H1 (cell line): ENCODE measurements at places on chromosomes 2 and 18. TPM values are rescaled to one million over a fixed set of nuclear protein-coding genes. Genes with fewer than 3 reads are reported as not detected.

- no peak for DNase-seq
Observed at GRCh38 chr18:10111191-10111590, 197.4 kb downstream of the VAPA start.

GRCh38 chr2:234629596-234629995, 132.7 kb upstream of the ARL4C start:
- no peak for DNase-seq

GRCh38 chr2:195706161-195706900, 49.3 kb downstream of the SLC39A10 start:
- DNase-seq: no peak

DNA sequence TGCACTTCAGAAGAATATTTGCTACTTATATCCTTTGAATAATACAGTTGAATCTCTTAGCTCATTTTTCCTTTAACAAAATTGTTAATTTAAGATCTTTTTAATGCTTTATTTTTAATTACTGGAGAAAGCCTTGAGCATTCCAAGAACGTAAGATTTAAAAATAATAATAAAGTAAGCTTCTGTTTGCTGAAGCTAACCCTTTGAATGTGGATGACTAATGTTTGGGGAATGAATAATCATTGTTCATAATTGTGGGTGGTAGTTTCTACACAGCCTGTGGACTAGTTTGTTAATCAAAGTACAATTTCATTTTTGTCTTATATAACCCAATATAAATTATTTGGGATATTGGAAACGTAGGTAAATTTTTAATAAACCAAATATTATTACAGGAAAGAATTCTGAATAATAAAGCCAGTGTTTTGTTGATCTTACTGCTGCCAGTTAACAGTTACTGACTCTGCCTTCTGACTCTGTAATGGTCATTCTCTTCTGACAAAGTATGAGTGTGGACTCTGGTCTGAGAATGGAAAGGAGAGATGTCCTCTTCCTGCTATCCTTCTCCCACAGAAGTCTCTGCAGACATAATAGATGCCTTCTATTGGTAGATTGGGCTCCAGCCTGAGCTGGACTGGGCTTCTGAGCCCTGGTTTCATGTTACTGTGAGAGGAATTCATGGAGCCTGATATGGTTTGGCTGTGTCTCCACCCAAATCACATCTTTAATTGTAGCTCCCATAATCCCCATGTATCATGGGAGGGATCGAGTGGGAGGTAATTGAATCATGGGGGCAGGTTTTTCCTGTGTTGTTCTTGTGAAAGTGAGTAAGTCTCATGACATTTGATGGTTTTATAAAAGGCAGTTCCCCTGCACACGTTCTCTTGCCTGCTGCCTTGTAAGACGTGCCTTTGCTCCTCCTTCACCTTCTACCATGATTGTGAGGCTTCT, 292.7 kb upstream of the SLC39A10 start:
- DNase-seq: no peak

The GPR17 gene
- total RNA-seq: not detected in 2 replicates

The ACVR1 gene
- total RNA-seq: 17.5 and 17.7 TPM in 2 replicates

DNA sequence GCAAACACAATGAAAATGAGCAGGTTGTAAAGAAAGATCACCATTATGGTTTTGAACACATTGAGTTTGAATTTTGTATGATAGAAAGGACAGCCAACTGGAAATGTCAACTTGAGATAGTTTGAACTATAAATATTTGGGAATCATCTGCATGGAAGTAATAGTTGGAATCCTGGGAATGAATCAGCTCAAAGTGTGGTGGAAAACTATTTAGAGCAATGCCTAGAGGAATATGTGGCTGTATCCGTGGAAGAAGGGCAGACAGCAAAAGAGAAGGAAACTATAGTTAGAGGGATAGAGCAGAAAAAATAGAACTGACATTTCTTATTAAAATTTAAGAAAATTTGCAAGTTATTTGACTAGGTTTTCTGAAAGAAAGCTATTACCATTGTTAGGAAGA, 112.5 kb upstream of the OTX1 start:
- DNase-seq: no peak

The PCARE gene
- total RNA-seq: not detected in 2 replicates

DNA sequence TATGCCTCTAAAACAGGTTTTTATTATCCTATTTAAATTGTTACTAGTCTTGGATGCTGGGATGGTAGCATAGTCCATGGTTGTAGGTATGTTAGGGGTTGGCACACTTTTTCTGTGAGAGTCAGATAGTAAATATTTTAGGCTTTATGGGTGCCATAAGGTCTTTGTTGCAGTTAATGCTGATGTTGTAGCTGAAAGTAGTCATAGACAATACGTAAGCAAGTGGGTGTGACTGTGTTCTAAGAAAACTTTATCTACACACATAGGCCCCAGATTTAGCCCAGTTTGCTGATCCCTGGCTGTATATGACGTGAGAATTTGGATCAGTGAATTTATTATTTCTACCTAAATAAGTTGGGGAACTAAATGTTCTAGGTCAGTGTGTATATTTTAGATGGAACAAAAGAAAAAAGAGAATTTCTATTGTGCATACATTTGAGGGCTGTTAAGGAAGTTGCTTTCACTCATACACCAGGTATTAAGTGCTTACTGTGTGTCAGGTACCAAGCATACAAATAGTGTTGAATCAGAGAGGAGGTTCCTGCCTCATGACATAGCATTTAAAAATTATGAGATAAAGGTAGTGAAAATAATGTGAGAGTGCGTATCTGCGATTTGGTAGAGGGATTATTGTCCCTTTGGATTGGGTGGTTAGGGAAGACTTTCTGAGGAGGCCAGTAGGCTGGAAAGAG, 39.4 kb downstream of the AGFG1 start:
- DNase-seq: no peak

GRCh38 chr2:28155627-28156026, 237.0 kb upstream of the FOSL2 start:
- DNase-seq: no peak

The ZNF396 gene
- 0.74 and 0.94 TPM in 2 replicates for total RNA-seq

GRCh38 chr2:195961873-195962272, 106.8 kb downstream of the DNAH7 start:
- no peak for DNase-seq

GRCh38 chr2:37871456-37872191, 53.5 kb upstream of the RMDN2 start:
- no peak for DNase-seq

- peak; percentile 81 for DNase-seq
Observed at GRCh38 chr2:178194600-178195389, 483 bp downstream of the OSBPL6 start.

The HMSD gene
- 3.0 and 4.8 TPM in 2 replicates for total RNA-seq

The CAPN13 gene
- total RNA-seq: 0.94 and 2.4 TPM in 2 replicates

The OR6B2 gene
- not detected in 2 replicates for total RNA-seq

DNA sequence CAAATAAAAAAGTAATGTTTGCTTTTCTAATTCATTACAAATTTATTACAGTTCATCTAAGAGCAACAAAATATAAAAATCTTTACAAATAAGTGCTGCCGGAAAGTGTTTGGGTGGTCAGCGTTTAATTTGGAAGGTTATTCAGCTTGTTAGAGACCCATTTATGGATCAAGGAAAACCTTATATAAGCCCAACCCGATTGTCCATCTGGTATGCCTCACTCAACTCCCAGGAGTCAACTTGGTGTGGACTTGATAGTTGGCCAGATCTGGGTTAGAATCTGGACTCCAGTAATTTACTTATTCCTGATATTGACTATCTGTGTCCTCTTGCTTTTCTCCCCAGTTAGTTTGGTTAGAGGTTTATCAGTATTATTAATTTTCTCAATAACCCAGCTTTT, 106.2 kb downstream of the KCTD1 start:
- DNase-seq: no peak

The ATP5F1A gene
- total RNA-seq: 669 and 685 TPM in 2 replicates

GRCh38 chr18:21830532-21830931, 89.9 kb downstream of the MIB1 start:
- no peak for DNase-seq

The UNC80 gene
- 0.38 and 0.56 TPM in 2 replicates for total RNA-seq

The C2orf66 gene
- total RNA-seq: not detected in 2 replicates

GRCh38 chr2:71889759-71890684, 257.6 kb downstream of the CYP26B1 start:
- DNase-seq: no peak

DNA sequence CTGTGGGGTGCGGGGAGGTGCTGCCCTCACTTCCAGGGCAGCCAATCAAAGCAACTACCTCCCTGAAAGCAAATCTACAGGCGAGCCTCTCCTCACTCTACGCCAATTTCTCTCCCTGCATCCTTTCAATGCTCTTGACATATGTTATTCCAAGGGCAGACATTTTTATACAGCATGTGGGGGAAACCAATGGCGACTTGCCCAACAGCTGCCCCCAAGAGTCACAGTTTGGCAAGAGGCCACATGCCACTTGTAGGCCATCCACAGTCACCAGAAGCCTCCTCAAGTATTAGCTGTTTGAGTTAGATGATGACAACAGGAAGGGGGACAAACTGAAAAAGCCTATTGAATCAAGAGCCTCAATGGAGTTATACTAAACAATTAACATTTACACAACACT, 114.6 kb downstream of the MYO5B start:
- DNase-seq: no peak

GRCh38 chr2:191797500-191797899, 49.4 kb downstream of the CAVIN2 start:
- DNase-seq: no peak

The C1QL2 gene
- 0.88 and 1.1 TPM in 2 replicates for total RNA-seq

DNA sequence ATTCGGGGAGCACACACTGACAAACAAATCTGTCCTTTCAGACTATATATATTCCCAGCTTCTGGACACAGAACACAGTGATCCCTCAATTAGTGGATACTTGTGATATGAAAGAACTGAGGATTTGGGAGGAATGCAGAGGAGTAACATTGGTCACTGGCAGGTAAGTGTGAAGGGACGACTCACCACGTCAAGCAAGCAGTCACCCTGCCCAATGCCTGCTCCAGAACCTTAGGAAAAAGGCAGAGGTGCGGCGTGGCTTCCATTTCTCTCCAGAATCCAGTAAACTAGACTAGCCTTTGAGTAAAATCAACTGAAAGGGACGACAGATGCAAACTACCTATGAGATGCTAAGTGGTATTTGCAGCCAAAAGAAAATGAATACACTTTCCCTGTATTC, 1.1 kb downstream of the CCDC93 start:
- no peak for DNase-seq

DNA sequence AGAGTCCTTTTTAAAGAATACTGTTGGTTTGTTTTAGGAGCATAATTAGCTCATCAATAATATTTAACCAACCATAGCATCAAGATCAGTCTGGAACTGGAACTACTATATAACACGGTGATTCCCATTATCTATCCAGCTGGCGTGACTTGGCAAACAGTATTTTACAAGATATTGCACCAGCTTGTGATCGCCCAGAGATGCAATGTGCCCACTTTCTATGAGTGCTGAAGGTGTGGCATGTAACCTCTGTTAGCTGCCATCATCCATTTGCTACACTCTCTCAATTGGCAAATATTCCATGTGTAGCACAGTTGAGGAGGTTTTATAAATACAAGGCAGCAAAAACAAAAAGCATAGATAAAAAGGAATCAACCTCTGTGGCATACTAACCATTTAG, 64.9 kb downstream of the FIGN start:
- DNase-seq: no peak

The CTNNA2 gene
- total RNA-seq: 9.0 and 10.8 TPM in 2 replicates

The ALK gene
- total RNA-seq: 0.09 and 0.10 TPM in 2 replicates

DNA sequence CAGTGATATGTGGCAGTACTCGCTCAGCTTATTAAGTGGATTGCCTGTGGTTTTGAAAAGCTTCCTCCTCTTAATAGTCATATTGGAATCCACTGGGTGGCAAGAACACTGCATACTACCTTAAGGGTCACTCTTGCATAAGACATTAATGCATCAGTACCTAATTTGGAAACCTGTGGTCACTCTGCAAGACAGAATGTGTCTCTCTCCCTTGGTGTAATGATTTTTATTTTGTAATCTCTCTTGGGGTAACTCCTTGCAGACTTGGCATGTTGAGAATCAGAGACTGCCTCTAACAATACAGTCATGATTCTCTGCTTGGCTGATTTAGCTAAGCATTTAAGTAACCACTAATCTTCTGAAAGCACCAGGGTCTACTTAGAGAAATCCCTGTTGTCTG, 33.0 kb upstream of the IER3IP1 start:
- no peak for DNase-seq

The MAB21L4 gene
- not detected in 2 replicates for total RNA-seq

DNA sequence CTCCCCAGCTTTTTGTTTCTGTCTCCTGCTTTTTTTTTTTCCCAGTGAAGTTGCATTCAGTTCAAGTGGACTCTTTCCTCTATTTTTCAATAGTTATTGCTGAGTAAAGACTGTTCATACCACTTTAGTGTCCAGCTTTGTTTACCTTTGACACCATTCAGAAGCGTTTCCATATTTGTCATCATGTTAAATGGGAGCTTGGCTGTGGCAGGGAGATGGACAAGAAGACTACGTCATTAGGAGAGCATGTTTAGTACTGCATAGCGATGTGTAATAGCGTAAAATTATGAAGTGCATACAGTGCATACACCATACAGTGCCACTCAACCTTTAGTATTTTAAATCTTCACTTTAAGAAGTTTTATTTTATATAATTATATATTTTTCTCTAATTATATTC, 655.9 kb downstream of the DCC start:
- no peak for DNase-seq

GRCh38 chr2:79670198-79670597, 157.3 kb downstream of the CTNNA2 start:
- peak; percentile 79 for DNase-seq

GRCh38 chr2:225340923-225341322, 58.6 kb upstream of the NYAP2 start:
- DNase-seq: no peak

DNA sequence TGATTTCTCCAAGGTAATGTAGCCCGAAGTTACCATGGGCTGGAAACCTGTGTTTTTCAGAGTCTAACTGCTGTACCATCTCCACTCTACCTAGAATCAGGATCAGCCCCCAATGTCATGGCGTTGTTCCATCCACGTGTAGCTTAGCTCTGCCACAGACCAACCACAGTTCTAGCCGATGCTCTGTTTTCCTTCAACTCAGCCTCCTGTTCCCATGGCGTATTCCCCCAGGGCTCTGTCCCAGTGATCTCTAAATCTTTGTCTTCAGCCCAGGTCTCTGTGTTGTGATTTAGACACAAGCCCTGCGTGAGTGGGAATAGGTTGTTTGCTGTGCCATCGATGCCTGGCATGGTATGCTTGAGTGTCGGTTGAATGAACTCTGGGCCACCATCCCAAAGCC, 53.4 kb downstream of the LPIN1 start:
- no peak for DNase-seq

The SLC23A3 gene
- 0.84 and 0.90 TPM in 2 replicates for total RNA-seq

DNA sequence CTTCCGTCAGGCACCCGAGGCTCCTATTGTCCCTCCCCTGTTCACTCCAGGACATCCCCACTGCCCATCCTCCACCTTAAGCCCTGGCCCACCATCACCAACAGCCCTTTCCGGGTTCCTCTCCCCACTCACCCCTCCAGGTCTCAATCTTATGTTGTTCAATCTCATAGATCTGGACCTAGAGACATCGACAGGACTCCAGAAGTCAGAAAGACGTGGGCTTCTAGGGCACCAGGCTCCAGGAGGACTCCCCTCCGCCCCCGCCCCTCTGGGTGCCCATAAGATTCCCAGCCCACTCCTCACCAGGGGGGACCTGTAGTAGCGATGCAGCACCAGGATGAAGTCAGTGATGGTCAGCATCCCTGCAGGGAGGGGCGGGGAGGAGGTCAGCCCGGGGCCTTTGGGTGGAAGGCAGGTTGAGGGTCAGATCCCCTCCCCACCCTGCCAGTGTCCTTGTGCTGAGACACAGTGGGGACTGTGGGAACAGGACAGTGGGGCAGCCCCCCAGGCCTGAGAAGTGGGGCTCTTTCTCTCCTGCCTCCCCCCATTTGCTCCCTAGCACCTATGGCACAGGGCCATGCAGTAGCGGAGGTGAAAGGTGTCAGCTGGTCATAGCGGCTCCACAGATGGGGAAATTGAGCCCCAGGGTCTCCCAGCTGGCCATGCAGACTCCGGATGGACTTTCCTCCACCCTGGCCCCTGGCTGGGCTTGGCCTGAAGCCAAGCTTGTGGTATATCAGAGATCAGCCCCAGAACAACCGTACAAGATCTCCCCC, 3.7 kb downstream of the PRKAG3 start:
- no peak for DNase-seq
